LHCN-M2 (cell line): ENCODE measurements at places on chromosomes 3 and 15. TPM values are rescaled to one million over a fixed set of nuclear protein-coding genes. Genes with fewer than 3 reads are reported as not detected.

Gene GOLGA6L4
- total RNA-seq: 0.45 and 0.69 TPM in 2 replicates

DNA sequence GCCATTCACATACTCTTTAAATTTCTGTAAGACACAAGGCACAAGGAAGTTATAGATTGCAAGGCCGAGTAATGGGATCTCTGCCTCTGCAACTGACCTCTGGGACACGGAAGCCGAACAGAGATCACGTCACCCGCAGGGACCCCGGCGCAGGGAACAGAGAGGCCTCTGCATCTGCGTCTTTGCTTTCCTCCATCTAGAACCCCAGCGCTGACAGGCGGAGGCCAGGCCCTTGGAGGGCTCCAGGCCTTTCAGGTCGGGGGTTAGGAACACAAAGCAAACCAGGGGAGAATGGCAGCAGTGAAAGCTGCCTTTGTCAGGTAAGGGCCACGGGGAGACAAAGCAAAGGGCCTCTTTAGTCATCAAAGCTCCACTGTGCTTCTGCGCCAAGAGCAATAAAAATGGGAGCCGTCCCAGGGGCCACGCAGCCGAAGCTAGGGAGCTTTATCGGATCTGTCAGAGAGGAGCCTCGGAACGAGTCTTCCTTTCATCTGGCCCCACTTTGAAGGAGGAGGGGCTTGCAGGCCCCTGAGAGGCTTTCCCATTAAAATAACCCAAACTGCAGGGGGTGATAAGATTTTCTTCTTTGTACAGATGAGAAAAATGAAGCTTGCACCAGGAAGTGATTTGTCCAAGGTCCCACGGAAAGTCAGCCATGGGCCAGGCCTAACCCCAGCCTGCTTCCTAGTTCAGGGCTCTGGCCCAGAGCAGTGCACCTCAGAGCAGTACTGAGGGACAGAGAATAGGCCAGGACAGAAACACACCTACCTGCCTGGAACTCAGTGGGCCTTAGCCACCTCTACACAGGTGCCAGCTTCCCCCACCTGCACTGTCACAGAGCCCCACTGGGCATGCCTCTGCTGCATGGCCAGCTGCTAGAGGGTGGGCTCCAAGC lies 84.4 kb upstream of the RAD18 start:
- no peak for DNase-seq

DNA sequence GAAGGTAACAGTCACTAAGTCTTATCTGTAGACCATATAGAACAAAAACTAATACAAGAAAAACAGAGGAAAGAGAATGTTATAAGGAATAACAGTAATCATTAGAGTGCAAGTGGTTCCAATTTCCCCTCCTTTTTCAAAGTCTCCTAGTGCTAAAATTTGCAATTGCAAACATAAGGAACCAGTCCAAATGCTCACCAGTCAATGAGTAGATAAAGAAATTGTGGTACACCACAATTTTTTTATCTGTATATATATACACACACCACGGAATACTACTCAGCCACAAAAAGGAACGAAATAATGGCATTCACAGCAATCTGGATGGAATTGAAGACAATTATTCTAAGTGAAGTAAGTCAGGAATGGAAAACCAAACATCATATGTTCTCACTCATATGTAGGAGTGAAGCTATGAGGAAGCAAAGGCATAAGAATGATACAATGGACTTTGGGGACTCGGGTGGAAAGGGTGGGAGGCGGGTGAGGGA lies 38.9 kb upstream of the RSL24D1 start:
- DNase-seq: no peak

DNA sequence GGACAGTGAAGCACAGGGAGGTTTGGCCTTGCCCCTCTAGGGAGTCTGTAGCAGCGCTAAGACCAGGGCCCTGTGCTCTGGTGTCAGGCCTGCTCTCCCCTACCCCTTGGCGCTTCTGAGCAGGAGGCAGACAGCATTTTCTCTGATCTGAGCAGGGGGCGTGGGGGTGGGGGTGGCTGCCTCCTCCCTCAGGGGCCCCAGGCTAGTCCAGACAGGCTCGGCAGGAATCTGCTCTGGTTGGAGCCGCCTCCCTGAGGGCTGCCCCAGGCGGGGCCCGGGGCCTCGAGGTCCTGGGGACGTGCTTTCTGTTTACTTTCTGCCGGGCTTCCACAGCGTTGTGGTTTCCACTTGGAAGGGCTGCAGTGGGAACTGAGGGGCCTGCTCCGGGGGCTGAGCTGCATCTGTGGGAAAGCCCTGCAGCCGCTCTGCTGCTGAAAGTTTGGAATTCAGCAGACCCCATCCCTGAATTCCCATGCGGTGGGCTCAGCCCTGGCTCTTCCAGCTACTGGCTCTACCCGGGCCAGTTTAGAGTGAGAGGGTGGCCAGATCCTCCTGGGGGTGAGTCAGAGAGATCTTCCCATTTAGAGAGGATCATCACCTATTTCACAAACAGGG lies 105.4 kb downstream of the LINGO1 start:
- DNase-seq: no peak

GRCh38 chr3:188010478-188010877 lies 143.5 kb upstream of the LPP start:
- no peak for DNase-seq

DNA sequence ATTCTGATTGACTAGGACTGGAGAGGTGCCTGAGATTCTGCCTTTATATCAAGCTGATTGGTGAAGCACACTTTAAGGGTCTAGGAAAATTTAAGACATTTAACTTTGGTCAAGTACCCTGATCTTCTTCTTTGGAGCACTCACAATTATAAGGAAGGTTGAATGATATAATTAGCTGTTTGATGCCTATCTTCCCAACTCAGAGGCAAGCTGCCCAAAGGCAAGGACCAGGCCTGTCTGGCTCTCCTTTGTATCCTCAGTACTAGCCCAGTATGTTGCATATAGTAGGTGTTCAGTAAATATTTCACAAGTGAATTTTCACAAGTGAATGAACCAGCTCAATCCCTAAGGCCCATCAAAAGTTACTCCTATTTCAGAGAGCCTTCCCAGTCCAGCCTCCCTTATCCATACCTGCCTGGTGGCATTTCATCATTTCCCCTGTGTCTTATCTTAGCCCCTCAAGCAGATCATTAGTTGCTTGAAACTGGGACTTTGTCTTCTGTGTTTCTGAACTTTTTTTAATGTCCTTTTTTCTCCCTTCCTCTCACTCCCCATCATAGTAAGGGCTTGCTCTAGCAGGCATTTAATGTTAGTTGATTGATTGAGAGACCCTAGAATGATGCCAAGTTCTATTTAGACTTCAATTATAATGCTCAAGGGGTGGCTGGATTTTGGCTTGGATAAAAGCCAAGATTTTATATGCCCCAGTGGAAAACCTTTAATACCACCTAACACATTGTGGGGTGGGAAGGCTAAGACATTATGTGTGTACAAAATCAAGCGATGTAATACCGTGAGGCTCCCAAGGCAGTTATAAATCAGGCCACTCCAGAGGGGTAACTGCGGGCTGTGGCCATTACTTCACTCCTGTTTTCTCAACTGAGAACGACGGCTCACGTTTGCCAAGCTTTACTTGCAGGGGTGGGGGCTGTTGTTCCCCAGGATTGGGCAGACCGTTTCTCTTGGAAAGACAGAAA lies 43.2 kb upstream of the BOC start:
- DNase-seq: no peak

DNA sequence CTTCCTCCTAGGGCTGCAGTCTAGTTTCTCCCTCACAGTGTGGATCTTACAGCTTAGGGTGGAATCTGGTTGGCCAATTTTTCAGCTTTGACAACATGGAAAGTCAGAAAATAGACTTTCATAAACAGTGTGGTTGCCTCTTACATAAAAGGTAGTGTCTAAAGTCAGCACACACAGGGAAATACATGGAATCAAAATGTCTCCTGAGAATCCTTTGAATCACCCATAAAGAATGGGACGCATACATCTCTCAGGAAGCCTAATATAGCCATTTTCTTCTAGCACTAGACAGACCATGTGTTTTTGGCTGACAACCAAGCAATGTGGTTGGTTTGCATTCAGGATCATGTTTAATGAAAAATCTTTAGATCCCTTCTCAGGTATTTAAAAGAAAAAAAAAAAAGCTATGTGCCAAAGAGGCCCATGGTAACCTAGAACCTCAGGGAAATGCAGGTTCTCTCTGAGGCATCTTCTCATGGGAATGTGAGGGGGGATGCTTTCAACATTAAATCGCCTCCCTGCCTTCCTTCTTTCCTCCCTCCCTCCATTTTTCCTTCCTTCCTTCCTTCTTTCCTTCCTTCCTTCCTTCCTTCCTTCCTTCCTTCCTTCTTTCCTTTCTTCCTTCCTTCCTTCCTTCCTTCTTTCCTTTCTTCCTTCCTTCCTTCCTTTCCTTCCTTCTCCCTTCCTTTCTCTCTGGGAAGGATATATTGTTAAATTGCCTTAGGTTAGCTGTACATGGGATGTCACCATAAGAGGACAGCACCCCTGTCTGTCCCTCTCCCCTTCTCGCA lies 34.3 kb upstream of the ZBTB38 start:
- no peak for DNase-seq
